ENCODE measurements at places on chromosomes 4 and X. TPM values are rescaled to one million over a fixed set of nuclear protein-coding genes. Genes with fewer than 3 reads are reported as not detected.

- DNase-seq: no peak
Observed at GRCh38 chr4:164027805-164028204, 533.3 kb downstream of the TMA16 start.

DNA sequence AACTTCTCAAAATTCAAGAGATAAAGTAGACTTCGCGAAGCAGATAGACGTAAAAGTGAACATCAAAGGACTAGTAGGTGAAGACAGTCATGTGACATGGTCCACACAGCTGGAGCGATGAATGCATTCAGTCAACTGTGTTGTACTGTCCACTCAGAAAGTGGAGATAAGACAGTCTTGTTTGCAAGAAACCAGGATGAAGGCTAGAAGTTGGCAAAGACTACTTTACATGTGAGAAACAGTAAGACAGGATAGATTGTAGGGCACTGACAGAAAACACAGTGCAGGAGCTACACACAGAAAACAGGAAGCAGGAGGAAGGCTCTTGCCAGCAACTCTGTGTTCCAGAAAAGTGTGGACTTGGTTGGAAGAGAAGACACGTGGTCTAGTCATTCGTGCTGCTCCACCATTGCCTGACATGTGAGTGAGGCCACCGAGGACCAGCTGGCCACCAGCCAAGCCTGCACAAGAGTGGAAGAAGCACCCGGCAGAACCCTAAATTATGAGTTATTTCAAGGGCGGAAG, 78.9 kb downstream of the FAT1 start:
- no peak for DNase-seq

DNA sequence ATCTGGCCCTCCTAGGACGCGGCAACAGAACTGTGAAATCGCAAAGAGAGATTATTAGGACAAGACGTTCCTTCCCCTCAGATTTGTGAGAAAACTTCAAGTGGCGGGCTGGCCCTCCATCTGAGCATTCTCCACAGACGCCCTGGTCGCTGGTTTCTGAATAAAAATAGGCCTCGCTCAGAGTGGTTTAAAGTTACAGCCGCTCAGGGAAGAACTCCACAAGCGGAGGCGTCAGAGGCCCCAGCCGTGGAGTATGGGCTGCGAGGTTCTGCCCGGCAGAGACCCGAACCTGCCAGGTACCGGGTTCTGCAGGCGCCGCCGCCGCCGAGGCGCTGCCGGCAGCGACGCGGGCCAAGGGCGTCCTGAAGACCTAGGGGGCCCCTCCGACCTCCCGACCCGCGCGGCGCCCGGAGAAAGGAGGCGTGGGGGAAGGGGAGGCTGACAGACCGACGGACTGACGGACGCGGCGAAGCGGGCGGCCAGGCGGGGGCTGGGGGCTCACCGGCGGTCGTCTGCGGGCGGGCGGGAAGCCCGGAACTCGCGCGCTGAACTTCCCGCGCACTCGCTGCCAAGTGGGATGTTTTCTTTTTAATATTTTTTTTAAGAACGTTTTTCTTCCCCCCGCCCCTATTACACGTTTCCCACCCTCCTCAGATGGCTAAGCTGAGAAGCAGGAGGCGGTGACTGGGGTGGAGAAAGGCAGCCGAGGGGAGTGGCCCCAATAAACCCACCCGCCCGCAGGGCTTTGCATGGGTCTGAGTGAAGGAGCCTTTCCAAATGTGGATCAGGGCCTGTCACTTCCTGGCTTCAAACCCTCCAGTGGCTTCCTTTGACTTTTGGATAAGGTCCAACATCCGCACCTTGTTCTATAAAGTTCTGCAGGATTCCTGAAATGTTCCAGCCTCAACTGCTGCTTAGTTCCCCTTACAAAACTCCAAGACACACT, at the start of gene PABPC4L:
Gene PABPC4L, minus strand, starts transcription at position 574 of the 946 bp plus-strand sequence. CDS start 770 bp downstream, outside the sequence.
- no peak for DNase-seq

- DNase-seq: no peak
Observed at GRCh38 chr4:108919226-108919893, 156.5 kb upstream of the ETNPPL start.

Gene CABS1
- total RNA-seq: not detected

All from activated CD4-positive, alpha-beta T cell treated with anti-CD3 and anti-CD28 coated beads for 36 hours (primary cell).